ENCODE measurements at places on chromosomes 2 and 18.

GRCh38 chr2:116819355-116819754 lies 995.1 kb upstream of the DDX18 start:
- DNase-seq, result no peak

DNA sequence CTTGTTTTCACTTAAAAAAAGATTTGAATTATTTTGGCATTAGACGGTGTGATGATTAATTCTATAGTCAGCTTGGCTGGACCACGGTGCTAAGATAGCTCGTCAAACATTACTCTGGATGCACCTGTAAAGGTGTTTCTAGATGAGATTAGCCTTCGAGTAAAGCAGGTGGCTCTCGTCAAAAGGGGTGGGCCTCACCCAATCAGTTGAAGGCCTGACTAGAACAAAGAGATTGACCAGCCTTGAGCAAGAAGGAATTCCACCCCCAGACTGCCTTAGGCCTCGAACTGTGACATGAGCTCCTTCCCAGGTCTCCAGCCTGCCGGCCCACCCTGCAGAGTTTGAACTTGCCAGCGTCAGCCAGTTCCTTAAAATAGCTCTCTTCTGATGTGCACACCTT lies 73.4 kb downstream of the TWIST2 start:
- no peak for DNase-seq

DNA sequence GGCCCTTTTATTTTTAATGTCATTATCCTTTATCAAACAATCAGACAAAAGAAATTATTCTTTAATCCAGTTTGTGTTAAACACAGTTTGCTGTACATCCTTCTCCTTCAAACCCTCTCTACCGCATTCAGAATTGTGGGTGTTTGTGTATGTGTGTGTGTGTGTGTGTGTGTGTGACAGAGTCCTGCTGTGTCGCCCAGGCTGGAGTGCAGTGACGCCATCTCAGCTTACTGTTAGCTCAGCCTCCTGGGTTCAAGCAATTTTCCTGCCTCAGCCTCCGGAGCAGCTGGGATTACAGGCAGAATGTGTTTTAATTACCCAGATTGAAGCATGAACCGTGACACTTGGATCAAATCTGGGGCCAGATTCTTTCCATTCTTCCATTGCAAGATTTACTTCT lies 723.7 kb downstream of the DCDC2C start:
- no peak for DNase-seq

DNA sequence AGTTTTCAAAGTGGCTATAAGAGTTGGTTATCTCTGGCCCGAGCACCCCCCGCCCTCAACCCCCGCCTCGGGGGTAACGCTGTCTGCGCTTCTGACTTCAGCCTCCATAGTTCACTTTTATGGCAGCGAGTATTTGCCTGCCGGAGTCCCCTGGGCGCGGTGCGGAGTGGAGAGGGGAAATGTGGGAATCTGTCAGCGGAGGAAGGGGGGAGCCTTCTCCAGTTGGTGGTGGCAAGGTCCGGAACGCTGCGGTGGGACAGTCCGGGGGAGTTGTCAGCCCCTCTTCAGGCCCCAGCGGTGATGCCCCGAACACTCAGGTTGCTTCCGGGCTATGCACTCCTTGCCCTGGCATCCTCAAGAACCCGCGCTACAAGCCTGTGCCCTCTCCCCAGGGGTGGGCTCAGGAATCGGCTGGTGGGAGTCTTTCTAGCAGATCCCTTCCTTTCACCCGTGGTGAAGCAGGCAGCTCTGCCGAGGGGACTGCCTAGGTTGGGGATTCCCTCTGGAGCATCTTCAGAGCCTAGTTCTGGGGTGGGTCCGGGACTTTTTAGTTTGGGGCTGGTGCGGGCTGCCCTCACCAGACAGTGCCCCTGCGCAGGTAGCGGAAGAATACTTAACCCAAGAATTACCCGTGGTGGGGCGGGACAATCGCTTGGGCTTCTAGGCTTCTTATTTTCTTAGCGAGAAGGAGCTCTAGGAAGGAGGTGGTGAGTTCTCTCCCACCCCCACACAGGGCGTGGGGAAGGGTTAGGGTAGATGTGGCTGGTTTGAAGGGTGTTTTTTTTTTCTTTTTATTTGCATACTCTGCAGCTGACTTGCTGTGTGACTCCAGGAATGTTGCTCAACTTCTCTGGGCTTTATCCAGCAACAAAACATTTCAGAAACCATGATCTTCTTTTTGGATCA lies 1.6 kb downstream of the ATOH8 start:
- no peak for DNase-seq

GRCh38 chr2:233354500-233354924 lies 218 bp downstream of the DGKD start:
- no peak for DNase-seq

GRCh38 chr18:21049306-21049705 lies 62.3 kb downstream of the ROCK1 start:
- DNase-seq, result no peak

- DNase-seq, result no peak
These were observed 48.8 kb upstream of the DTNB start for GRCh38 chr2:25722224-25722623.

DNA sequence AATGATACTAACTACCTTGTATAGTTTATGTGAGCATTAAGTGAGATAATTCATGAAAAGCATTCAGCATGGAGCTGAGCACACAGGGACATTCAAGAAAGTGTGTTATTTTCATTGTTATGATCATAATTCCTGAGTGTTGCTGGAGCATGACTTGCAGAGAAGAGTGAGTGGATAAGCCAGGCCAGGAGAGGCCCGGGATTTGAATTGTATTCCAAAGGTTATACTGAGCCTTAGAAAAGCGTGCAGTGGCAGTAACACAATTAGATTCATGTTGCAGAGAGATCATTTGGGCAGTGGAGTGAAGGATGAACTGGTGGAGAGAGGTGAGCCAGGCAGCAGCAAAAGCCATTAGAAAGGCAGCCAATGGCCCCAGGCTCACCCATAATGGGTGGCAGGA lies 142.9 kb upstream of the SH3BP4 start:
- DNase-seq, result no peak

DNA sequence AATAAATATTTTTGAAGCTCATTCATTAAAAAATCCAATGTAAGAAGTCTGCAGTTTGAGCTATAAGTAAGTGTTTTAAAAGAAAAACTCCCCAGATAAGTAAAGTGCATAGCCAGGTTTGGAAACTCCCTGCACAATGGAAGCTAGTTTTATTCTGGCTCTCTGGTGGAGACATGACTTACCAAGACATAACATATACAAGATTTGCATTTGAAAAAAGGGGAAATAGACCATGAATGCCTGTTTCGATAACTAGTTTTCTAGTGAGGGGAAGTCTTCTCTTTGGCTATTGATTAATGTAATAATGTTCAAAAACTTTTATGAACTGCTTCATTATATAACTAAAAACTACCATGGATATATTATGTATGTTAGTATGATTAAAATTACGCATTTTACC lies 435.2 kb downstream of the ARHGAP15 start:
- no peak for DNase-seq

- DNase-seq, result no peak
These were observed 63.3 kb upstream of the STK17B start for GRCh38 chr2:196234672-196235071.

DNA sequence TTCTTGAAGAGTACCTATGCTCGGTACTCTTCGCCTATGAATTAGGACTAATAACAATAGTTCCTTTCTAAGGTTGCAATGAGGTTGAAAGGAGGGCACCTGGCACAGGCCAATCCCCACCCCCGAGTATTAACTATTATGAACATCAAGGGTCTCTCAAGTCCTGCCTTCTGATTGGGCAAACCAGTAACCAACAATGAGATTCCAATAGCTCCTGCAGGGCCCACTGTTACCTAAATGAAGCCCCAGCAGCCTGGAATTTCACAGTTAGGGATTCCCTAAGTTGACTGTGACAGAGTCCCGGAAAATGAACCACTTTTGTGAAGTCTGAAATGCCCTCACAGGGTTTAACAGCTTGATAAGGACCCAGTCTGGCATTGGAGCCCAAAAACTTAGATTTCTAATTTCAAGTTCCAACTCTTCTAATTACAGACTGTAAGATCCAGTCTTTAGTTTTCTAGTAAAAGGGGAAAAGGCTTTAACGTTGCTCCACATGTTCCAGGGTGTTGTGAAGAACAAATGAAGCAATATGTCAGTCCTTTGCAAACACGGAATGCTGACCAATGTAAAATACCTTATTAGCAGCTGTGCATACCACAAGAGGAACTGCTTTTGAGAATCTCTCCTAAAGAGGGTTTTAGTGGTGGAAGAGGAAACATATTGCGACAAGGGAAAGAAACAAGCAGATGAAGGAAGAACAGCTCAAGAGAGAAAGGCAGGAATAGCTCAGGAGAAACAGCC lies 277.7 kb upstream of the MAP2 start:
- DNase-seq, result no peak

DNA sequence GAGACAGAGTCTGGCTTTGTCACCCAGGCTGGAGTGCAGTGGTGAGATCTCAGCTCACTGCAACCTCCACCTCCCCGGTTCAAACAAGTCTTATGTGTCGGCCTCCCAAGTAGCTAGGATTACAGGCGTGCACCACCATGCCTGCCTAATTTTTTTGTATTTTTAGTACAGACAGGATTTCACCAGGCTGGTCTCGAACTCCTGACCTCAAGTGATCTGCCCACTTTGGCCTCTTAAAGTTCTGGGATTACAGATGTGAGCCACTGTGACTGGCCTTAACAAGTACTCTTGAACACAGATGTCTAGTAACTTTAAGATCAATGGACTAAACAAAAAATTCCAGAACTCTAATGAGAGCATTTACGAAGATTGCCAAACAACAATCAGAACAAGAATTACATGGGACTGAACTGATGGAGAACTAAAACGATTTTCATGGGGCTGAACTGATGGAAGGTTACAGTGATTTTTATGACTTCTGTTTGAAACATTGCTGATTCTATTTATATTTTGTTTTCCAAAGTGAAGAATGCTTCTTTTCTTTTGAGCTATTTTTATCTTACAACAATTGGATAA lies 46.5 kb upstream of the ST3GAL5 start:
- no peak for DNase-seq

DNA sequence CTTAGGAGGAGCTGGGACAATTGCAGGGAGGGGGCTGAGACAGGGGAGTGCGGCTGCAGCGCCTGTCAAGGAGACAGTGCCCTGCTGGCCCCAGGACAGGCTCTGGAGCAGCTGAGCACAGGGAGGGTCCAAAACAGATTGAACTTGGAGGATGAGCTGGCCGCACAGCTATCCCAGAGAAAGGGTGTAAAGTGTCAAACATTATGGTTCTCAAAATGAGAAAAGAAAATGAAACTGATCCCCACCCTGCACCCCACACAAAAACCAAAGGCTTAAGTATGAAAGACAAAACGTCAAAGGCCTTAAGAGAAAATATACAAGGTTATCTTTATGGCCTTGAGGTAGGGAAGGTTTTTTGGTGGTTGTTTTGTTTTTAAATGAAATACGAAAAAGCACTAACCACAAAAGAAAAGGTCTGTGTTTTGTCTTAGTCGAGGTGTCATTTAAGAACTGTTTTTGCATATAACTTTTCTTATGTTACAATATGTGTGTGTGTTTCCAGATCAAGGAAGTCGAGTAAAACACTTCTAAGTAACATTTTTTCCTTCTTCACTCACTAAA lies 111.8 kb downstream of the HDAC4 start:
- DNase-seq, result no peak

GRCh38 chr2:85420536-85421259 lies 2.2 kb downstream of the SH2D6 start:
- DNase-seq, result peak; percentile 91

DNA sequence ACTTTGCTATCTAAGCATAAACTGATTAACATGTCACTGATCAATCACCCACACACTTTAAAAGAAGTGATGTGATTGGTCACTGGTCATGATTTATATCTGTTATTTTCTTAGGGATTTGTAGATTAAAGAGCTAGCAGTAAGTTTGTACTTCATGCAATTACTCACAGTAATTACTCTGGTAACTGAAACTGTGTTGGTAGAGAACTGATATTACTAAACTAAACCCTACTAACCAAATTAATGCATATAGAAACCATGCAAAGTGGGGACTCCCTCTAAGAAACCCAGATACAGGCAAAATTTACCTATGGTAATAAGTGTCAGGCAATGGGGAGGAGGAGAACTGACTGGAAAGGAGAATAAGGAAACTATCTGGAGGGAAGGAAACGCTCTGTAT lies 44.8 kb upstream of the C2orf15 start:
- no peak for DNase-seq

DNA sequence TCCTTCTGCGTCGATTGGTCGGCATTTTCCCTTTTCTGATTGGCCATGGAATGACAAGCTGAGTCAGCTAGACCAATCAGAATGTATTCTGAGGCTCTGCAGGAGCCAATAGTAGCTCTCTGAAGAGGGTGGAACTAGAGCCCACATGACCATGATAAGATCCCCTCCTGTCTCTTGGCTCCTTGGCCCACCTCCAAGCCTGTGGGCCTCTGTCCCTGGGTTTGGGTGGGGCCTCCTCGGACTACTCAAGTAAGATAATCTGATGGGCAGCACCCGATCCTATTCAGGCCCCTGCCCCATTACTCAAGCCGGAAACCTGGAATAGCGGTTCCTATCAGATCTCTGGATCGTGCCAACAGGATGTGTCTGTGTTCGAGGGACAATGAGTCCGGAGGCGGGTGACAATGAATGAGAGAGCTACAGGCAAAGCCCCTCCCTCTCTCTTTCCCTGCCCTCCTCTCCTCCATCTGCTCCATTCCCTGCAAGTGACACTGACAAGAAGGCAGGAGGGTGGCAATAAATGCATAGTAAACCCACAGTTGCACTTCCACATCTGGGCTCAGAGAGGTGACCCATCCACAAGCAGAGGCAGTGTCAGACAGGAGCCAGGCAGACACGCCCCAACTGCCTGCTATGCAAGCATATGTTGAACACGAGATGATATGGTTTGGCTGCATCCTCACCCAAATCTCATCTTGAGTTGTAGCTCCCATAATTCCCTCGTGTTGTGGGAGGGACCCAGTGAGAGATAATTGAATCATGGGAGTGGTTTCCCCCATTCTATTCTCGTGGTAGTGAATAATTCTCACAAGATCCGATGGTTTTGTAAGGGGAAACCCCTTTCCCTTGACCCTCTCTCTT lies 114.7 kb downstream of the TNS1 start:
- DNase-seq, result peak; percentile 90

GRCh38 chr18:3816610-3817363 lies 366.8 kb downstream of the TGIF1 start:
- DNase-seq, result no peak

- DNase-seq, result no peak
These were observed 125.8 kb downstream of the UBE2E3 start for GRCh38 chr2:181106229-181106628.

GRCh38 chr2:29706171-29706720 lies 215.1 kb downstream of the ALK start:
- no peak for DNase-seq

- no peak for DNase-seq
These were observed 319.8 kb upstream of the GULP1 start for GRCh38 chr2:187971893-187972292.

DNA sequence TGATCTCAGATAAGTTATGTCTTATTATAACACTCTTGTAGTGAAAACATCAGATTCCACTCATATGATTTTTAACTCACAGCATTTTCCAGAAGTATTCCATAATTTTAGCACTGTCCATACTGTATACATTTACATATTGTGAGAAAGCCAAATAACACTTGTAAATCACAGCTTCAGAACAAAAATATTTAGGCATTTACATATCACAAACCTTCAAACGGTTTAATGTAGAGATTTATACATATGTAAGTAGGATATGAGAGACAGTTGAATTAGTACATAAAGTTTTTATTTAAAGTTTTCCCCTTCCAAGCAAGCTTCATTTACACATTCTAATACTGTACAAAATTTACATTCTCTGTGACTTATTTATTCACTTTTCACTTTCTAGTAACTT lies 100.4 kb downstream of the KLHL14 start:
- no peak for DNase-seq

Measured in right atrium auricular region (tissue), 2 donors.